ENCODE measurements at places on chromosomes 4 and X.

DNA sequence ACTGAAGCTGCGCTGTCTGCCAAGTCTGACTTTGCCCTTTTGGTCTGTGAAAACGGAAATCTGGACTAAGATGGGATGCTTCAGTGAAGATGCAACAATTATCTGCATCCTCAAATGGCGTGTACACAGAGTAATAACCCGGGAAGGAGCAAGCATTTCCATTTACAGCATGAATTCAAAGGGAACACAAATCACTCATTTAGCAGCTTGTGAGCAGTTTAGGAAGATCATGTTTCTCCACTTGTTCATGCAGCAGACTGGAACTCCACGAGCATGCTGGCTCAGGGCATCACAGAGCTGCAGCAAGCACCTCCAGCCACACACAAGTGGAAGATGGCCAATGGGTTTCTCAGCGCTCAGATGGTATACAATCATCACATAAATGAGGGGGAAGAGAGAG lies 175.5 kb downstream of the NLGN4X start:
- DNase-seq: no peak

GRCh38 chr4:94399721-94400120 lies 52.0 kb upstream of the PDLIM5 start:
- no peak for DNase-seq

DNA sequence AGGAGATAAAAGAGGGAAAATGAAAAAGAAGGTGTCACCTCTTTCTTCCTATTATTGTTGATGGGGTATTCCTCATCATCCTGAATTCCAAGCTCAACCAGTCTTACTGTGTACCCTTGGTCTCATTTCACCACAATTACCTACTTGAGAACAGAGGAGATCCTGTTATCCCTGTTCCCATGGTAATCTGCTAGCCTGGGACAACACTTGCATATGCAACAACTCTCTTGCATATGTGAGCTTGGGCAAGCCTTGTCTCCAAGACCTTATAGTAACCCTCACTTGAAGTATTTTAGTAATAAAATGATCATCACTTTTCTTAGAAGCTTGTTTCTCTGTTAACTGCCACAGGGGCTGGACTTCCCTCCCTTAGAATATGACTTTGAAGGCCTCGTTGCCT lies 253.7 kb downstream of the NAP1L3 start:
- DNase-seq: no peak

DNA sequence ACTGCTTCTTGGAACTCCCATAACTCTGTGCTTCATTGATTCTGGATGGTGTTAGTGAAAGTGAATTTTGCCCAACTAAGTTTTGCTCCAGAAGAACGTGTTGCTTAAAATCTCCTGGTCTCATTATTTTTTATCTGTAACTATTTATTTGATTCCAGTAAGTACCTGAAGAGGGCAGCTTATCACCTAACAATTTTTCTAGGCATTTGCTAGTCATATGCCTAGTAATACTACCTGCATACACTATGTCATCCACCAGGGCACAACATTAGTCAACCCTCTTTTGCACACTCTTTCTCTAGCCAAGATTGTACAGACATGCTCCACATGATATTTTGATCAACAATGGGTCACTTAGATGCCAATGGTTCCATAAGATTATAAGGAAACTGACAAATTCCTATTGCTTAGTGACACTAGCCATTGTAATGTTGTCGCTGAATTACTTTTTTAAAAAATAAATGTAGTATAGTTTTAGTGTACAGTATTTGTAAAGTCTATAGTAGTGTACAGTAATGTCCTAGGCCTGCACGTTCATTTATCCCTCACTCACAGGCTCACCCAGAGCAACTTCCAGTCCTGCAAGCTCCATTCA lies 499.9 kb upstream of the AADAT start:
- DNase-seq: no peak

GRCh38 chrX:123425471-123425870 lies 241.4 kb downstream of the GRIA3 start:
- no peak for DNase-seq

DNA sequence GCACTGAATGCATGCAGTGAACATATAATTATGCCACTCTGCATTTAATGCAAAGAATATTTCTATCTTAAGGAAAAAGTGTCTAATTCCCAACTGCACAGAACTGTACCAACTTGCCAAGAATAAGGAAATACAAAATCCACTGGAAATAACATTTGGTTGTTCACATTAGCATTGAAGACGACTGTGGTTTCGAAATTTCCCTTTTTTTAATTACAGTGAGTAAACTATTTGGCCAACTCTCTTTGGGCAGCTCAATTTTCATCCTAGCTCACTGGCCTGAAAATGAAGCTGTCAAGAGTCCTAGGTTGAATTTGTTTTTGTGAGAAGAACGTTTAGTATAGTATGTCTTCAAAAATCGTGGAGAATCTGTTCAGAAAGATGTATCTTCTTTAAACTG lies 81.6 kb upstream of the MID1 start:
- no peak for DNase-seq

GRCh38 chrX:19628011-19628575 lies 112.8 kb upstream of the MAP3K15 start:
- no peak for DNase-seq

DNA sequence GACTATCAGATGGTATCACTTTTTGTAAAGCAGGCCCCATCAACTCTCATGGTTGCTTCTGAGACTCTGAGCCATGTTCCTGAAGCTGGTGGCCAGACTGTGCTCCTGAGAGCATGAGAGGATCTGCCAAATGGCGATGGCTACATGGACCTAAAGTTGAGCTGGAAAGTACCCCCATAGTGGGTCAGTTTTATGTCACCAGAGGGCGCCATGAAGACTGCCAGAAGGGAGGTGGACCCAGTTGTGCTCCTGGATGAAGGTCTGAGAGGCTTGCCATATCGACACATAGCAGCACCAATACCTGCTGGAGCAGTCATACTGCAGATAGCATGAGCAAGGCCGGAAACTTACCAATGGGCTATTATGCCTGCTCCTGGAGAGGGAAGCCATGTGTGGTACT lies 105.7 kb downstream of the SLITRK2 start:
- no peak for DNase-seq

DNA sequence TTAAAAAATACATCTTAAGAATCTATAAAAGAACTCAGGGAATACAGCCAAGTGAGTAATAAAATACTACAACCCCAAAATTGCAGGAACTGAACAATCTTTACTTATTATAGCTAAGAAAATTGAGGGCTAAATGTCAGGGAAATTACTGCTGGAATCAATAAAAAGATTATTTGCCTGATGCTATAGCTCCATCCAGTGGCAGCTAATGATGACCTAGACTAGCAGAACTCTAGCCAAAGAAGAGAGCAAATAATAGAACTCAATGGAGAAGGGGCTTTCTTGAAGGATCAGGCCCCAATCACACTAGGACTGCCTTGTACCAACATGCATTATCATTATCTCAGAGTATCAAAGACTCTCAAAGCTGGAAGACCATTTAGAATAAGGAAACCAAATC lies 85.0 kb upstream of the FAM241A start:
- DNase-seq: no peak

DNA sequence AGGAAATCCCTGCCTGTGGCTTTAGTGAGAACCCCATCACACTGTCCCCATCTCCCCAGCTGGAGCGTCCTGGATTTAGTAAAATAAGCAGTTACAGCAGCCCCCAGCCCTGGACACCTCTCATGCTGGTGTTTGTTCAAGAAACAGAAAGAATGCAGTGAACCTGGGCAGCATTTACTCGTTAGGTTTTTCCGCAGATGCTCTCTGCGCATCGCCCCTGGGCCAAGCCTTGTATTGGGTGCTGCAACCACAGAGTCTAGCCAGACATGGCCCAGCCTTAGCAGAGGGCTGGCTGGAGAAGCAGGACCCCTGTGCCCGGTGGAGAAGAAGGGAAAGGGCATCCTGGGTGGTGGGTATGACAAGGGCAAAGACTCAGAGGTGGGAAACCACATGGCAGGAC lies 136.3 kb upstream of the PSAPL1 start:
- DNase-seq: no peak

- DNase-seq: no peak
These were observed 10.4 kb downstream of the LRPAP1 start for GRCh38 chr4:3521621-3522325.

DNA sequence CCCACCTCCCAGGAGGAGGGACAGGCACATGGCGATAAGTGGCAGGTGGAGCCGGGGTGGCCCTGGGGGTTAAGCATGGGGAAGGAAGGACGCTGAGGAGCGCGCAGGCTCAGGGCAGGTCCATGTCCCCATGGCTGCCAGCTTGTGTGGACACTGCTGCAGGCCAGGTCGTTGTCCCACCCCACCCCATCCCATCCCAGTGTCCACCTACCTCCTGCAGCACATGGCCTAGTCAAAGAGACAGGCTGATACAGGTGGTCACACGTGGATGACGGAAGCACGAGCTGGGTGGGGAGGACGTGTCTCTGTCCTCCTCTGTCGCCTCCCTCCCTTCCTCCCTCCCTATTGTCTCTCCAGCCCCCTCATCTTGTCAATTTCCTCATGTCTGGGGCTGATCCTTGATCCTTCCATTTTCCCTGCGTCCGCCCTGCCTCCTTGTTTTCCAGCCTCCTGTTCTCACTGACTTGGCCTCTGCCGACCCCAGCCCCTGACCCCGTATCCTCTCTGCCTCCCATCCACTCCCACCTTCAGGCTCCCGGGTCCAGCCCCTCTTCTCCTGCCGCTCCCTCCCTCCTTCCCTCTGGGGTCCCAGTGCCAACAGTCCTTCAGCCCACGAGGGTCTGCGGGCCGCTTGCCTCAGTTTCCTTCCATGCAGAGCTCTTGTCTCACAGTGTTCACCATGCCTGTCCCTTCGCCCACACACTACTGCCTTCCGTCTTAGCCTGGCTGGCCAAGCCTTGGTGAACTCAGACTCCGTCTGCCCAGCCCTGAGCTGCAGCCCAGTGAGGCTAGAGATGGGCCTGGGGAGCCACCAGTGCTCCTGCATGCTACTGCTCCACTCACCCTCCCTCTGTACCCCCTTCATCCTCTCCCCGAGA lies 15.5 kb upstream of the ADD1 start:
- DNase-seq: no peak

- no peak for DNase-seq
These were observed 59.6 kb downstream of the DCX start for GRCh38 chrX:111352424-111352823.

DNA sequence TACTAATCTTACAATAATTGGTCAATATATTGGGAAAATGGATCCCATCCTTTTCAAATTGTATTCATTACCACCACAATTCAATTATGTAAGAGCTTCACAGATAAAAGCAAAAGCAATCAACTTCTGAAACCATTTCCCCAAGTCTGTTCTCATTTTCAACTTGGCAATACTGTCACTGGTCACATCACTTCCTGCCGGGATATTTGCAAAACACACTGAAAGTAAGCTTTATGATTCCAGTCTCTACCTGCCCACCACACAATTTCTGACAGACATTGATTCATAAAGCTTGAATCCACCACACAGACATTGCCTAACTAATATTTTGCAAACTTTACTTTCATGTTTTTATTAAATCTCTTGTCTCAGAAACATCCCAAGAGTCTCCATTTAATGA lies 53.6 kb downstream of the LIN54 start:
- DNase-seq: no peak

GRCh38 chrX:110415440-110416170 lies 57.0 kb downstream of the RTL9 start:
- no peak for DNase-seq

- no peak for DNase-seq
These were observed 22.9 kb downstream of the SHROOM3 start for GRCh38 chr4:76457885-76458284.

DNA sequence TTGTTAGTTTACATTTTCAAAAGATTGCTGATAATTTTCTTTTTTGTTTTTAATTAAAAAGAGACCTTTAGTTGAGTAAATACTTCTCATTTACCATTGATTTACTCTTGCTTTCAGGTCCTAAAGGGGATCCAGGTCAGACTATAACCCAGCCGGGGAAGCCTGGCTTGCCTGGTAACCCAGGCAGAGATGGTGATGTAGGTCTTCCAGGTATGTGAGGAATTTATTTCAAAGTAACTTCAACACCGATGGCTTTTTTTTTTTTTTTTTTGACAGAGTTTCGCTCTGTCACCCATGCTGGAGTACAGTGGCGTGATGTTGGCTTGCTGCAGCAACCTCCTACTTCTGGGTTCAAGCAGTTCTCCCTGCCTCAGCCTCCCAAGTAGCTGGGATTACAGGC lies 135.1 kb downstream of the IRS4 start:
- no peak for DNase-seq

- no peak for DNase-seq
These were observed 271.7 kb upstream of the LDB2 start for GRCh38 chr4:17170131-17170530.

GRCh38 chrX:70826715-70827114 lies 81.8 kb downstream of the TEX11 start:
- DNase-seq: no peak

GRCh38 chrX:24375600-24376131 lies 15.2 kb downstream of the SUPT20HL1 start:
- no peak for DNase-seq

- no peak for DNase-seq
These were observed 97.7 kb upstream of the PTPN13 start for GRCh38 chr4:86496094-86497080.

DNA sequence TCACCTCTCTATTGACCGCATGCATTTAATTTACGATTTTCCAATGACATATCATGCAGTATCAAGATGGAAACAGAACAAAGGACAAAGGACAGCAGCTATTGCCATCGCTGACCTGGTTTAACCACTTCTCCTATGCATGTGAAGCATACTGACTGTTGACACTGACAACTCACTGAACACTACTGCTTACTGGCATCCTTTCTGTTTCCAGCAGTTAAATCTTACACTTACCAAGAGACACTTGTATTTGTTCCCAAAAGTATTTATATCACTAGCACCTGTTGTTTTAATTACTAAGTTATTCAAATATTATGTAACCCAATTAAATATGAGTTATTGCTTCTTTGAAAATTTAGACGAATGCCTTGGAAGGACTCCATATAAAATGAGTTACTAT lies 176.7 kb downstream of the PDGFC start:
- DNase-seq: no peak

DNA sequence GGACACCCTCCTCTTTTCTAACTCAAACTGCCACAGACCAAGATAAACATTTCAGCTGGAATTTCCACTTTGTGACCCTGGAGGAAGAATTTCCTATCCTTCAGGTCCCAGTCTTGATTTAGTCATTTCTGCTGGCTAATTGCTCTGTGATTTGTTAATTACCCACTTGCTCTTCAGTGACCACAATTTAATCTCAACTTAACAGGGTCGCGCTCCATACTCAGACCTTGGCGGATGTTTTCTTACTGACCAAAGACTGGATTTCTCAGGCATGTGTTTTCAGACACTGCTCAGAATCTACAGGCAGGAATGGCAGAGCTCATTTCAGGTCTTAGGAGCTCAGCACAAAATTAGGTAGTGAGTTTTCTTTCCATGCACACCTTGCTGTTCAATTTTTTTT lies 188.9 kb downstream of the ASMT start:
- no peak for DNase-seq

- DNase-seq: no peak
These were observed 1793.7 kb upstream of the TENM3 start for GRCh38 chr4:180449395-180449956.

All from cortex of kidney (tissue), 1 donor.